ENCODE measurements at places on chromosomes 3 and 15.

DNA sequence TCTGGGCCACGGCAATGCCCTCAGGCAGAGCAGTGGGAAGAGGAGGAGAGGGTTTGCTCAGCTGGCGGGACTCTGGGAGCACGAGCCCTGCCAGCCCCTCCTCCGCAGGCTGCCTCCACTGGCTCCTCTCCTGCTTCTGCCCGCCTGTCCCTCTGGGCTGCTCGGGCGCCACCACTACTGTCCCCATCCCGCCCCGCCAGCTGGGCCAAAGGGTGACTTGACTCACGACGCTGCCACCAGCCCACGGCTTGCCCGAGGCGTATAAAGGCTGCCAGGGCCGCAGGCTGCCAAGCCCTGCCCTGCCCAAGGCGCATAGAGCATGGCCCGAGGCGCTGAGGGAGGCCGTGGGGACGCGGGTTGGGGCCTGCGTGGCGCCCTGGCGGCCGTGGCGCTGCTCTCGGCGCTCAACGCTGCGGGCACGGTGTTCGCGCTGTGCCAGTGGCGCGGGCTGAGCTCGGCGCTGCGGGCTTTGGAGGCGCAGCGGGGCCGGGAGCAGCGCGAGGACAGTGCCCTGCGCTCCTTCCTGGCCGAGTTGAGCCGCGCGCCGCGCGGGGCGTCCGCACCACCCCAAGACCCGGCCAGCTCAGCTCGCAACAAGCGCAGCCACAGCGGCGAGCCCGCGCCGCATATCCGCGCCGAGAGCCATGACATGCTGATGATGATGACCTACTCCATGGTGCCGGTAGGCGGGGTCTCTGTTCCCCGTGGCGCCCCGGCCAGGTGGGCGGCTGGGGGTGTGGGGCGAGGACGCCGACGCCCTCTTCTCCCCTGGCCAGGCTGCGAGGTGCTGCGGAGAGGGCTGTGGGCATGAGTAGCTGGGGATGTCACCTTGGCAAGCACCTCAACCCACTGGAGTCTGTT is at the start of gene GLDN:
Gene GLDN, plus strand, starts transcription at position 290 of the 861 bp plus-strand sequence. Its CDS starts 30 bp downstream, at position 320.
- no peak for DNase-seq

- no peak for DNase-seq
Observed at GRCh38 chr15:73021139-73021621, 31.1 kb upstream of the NEO1 start.

DNA sequence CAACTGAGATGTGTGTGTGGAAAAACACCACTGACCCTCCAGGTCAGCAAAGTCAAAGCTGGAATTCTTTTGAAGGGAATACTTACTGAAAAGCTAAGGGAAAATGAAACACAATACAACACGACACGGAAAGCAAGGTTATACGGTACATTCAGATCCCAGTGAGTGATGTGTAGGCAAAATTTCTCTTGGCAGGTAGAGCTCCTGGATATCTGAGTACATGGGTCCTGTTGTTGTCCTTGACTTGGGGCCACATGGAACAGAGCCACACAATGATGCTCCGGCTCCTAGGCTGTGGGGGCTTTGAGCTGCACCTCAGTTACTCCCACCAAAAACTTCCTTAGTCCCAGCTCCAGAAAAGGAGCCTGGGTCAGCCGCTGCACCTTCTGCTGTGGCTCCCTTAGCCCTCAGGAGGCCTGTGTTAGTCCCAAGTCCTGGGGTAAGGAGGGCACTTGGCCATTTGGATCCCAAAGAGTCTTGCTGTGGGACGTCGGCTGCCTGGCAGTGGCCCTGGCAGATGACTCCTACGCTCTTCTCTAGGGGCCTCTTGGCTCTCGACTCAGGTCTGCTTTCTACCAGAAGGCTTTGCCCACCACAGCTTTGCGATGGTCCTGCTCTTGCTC is 95.6 kb downstream of the ADCY5 start:
- no peak for DNase-seq

GRCh38 chr3:117052395-117052794 is 342.8 kb downstream of the TUSC7 start:
- DNase-seq: no peak

DNA sequence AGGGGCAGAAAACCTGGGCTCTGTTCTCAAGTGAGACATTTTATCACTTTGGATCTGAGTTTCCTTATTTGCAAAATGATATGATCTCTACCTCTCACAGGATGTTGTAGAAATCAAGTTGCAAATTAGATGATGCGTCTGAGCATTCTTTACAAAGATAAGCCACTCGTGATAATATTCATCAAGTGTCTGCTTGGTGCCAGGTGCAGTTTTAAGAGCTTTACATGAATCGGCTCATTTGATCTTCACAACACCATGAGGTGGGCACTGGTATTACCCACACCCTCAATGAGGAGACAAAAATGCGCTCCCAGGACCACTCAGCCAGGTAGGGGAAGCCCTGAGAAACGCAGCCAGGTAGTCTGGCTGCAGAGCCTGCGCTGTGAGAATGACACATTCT is 59.1 kb upstream of the CA12 start:
- DNase-seq: no peak

Data from AG09309 (cell line).